ENCODE measurements at places on chromosomes 3 and 15.

DNA sequence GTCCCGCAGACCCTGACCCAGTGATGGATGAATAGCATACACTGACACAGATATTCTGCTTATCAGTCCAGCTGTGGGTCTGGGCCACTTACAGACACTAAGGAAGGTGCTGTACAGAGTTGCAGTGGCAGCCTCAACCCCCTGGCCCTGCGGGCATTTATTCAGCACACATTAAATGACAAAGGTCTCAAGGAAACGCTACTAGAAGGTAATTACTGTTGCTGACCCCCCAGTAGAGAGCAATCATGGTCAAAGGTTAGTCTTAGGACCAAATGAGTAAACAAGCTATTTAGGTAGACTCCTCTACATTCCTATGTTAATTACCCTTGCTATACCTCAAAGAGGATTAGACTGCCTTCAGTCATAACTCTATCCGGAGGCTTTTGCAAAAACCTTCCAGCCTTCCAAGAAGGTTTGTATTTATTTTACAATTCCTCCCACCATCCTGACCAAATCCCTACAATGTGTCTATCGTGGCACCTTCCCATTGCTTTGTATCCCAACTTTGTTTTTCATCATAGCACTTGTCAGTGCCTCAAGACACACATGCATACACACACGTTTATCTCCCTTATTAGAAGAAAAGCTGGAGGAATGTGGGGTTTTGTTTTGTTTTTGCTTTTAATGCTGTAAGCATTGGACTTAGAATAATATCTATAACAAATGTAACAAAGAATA is 227.9 kb downstream of the PYDC2 start:
- no peak for DNase-seq

GRCh38 chr3:107994956-107995715 is 95.7 kb downstream of the CD47 start:
- no peak for DNase-seq

GRCh38 chr15:55816017-55816416 is 73.1 kb upstream of the PRTG start:
- no peak for DNase-seq

DNA sequence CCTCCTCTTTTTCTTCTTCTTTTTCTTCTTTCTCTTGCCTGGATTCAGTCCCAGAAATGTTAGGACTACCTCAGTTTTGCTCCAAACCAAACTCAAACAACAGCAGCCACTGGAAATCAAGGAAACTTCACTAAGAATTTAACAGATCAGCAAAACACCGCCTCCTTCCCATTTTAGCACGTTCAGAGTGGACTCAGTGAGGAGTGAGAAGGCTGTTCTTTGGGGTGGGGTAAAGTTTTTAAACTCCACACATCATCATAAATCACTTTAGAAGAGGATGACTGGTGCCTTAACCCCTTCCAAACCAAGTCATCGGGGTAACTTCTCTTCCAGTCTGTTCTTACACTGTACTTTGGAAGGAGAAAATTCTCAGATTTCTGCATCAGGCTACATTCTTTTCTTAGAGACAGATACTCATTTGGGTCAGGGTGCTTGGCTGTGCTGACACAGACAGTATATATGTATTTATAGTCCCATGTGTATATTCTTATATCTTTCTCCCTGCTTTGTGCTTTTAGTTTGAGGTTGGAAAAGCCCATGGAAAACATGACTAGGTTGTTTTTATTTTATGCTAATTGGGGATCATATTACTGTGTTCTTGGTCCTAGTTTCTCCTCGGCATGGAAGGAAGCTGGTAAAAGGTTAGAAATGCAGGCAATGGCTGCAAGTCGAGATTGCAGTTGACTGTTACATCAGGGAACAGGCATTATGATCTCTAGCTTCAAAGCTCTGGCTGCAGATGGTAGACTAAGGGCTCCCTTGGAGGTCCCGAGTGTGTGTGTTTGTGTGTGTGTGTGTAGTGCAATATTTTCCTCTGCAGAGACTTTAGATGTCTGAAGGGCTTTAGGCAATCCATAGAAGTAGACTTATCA is at the start of gene CCDC80:
TSS of gene CCDC80 (minus strand) at position 214 of the 872 bp plus-strand sequence. CDS start 1,238 bp downstream, outside the sequence.
- no peak for DNase-seq

GRCh38 chr3:133675631-133676335 is 14.0 kb upstream of the TOPBP1 start:
- DNase-seq = no peak

DNA sequence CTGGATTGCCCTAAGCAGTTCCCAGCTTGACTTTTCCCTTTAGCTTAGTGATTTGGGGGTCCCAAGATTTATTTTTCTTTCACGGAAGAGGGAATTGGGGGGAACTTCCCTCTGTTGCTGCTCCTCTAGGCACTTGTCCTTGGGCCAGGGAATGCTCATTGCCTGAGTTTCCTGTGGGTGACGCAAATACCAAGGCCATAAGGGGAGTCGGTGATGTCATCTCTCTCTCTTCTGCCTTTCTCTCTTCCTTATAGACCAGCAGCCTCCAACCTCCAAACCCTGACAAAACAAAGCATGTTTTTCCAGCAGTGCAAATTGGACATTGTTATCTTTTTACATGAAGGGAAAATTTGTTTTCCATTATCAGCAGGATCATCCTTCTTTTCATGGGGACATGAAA is 120.2 kb downstream of the ITPR1 start:
- DNase-seq = no peak

- DNase-seq = no peak
These were observed 618.7 kb downstream of the EDEM1 start for GRCh38 chr3:5806192-5806591.

DNA sequence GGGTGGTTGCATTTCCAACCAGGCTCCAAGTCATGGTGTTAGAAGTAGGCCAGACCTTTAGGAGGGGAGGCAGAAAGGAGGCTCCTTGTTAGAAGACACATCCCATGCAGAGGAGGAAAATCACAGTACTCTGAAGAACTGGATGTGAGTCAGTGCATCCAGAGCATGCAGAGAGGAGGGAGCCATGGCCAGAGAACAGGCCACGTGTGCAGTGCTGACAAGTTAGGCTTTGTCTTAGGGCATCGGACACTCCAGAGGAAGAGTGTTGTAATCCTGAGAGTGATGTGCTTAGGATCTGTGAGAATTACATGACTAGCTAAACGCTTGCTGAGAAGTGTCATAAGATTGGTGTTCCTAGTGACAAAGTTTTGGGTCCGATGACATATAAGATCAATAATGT is 456.5 kb upstream of the THRB start:
- DNase-seq = no peak

- DNase-seq = no peak
These were observed 141.2 kb downstream of the GMNC start for GRCh38 chr3:190721330-190721729.

DNA sequence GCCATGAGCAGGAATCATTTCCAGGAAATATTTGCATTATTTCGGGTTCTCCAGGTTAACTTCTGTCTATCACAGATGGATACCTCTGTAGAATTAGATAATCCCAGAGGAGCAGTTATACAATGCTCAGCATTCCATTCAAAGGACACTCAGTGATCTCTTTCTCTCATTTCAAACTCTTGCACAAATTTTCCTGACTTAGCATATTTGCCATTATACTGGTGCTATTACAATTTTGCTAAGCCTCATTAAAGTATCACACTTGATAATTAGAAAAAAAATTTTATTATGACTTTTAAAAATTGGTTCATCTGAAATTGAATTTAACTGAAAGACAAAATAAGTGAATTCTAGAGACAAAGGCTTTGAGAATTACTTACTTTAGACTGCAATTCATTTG is 469.0 kb downstream of the EPHA3 start:
- no peak for DNase-seq

- no peak for DNase-seq
These were observed 449.9 kb upstream of the GOLIM4 start for GRCh38 chr3:168545591-168545990.

GRCh38 chr3:126654571-126655383 is at the start of gene TXNRD3:
TSS of gene TXNRD3 (minus strand) at chr3:126655124.
- peak; percentile 53 for DNase-seq
